Stimulated activated CD4-positive, alpha-beta T cell treated with anti-CD3 and anti-CD28 coated beads, Interleukin-1b, Interleukin-23, amount 100 ng/mL, for 1 hour (primary cell): ENCODE measurements at places on chromosomes 1 and 21.

DNA sequence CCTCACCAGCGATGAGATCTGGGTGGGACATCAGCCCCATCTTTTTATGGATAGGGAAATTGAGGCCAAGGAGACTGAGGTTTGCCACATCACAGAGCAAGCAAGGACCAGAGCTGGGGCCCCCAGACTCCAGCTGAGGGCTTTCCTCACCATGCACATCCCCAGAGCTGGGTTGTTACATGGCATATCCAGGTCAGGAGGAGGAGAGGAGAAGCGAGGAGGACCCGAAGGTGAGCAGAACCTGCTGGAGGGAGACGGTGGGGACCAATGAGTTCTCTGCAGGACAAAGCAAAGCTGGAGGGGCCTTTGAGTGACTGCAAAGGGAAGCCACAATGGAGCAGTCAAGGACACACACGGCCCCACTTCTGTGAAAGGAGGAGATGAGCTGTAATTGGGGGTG, 255.5 kb upstream of the CSF3R start:
- no peak for DNase-seq

GRCh38 chr1:27481994-27482620, 7.9 kb downstream of the WASF2 start:
- DNase-seq = no peak

GRCh38 chr1:223227486-223228196, 84.6 kb upstream of the TLR5 start:
- DNase-seq = no peak

DNA sequence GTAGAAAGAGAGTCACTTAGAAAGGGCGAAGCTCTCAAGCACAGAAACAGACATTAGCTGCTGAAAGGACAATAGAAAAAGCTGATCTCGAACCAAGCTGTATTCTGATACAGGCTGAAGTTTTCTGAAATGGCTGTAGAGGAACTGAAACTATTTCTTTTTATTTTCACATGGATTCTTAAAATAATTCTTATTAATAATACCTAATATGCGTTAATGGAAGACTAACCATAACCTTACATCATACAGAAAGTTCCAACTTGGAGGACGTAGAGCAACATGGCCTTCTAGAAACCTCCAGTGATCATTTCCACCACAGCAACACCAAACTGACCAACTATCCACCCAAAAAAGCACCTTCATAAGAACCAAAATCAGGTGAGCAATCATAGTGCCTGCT, 52.8 kb upstream of the ACADM start:
- DNase-seq = no peak

- no peak for DNase-seq
Measured at GRCh38 chr1:61300899-61301298, 218.5 kb downstream of the NFIA start.

DNA sequence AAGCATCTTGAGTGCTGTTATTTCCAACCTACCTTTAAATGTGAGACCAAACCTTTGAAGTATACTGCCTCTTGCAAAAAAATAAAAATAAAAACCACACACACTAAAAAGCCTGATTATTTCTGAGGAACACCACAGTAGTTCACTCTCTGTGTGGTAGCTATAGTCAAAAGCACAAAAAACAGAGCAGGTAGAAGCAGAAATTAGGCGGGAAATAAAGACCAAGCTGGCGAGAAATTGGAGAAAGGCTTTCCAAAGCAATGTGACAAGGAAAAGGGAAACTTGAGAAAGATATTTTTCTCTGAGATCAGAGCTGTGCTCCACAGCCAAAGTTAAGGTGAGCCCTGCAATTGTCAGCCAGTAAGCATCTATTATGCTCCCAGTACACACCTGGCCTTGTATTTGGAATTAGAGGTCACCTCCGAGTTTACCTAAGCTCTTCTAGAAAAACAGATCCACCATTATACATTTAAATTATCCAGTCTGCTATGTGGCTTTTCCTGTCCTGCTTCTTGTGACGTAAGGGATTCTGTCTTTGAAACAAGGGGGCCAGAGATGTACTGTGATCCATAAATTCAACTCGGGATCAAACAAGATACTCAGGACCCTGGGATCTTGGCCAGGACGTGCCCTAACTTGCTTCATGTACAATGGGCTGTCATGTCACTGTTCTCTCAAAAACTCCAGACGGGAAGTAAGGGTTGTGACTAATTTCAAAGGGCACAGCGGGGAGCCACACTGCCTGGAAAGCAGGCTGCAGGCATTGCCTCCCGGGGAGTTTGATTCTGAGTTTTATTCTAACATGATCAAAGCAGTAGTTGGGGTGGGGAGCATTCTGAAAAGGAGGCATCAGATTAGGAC, 39.8 kb upstream of the RAB4A start:
- no peak for DNase-seq

GRCh38 chr1:114035304-114035700, 56.0 kb downstream of the OLFML3 start:
- no peak for DNase-seq

GRCh38 chr1:95974586-95974985, 740.6 kb downstream of the RWDD3 start:
- DNase-seq = no peak

DNA sequence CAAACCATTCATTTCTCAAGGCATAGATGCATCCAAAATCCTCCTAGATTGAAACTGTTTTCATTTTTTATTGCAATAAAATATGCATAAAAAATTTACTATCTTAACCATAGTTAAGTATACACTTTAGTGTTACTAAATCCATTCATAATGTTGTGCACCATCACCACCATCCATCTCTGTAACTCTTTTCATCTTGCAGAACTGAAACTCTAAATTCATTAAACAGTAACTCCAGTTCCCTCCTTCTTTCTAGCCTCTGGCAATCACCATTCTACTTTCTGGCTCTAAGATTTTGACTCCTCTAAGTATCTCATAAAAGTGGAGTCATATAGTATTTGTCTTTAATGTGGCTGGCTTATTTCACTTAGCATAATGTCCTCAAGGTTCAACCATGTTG, 236.8 kb downstream of the SMYD3 start:
- no peak for DNase-seq

GRCh38 chr1:116485976-116486375, 84.8 kb downstream of the CD58 start:
- no peak for DNase-seq

DNA sequence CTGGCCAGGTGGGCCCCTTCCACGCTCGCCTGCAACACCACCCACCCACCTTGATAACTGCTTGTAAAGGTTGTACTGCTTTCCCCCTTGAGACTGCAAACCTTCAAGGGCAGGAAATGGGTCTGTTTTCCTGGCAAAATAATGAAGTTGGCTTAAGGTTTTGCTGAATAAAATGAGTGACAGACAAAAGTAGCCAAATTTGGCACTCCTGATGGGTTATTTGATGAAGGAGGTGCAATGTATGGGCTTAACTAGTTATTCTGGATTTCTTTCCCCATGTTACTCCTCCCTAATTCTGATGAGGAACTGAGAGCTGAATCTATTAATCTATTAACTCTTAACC, 14.6 kb upstream of the HLCS start:
- no peak for DNase-seq

DNA sequence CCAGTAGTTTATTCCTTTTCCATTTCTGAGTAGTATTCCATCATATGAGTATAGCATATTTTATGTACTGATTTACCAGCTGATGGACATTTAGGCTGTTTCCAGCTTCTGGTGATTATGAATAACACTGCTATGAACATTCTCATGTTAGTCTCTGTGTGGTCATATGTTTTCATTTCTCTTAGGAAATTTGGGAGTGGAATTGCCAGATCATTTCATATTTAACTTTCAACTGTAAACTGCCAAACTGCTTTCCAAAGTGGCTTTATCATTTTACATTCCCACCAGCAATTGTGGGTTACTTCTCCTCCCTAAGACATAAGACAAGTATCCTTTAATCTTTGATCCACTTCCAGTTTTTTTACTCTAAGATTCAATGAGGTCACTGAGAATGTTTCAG, 85.7 kb upstream of the RALGPS2 start:
- no peak for DNase-seq

DNA sequence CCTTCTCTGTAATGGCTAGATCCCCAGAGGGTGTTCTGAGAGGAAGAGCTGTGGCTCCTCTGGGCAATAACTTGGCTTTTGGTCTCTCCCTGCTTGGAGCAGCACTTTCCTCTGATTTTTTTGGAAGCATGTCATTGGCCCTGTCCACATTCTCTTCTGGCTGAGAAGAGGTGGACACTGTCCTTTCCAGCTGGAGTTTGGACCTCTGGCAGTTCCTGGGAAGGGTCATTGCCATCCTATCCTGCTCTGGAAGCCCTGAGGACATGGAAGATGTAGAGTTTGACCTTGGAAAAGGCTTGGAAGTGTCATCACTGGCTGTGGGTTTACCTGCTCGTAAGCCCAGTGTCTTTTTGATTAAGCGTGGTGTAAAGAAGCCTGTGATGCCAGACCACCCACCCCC, 26.8 kb downstream of the TOR3A start:
- no peak for DNase-seq

DNA sequence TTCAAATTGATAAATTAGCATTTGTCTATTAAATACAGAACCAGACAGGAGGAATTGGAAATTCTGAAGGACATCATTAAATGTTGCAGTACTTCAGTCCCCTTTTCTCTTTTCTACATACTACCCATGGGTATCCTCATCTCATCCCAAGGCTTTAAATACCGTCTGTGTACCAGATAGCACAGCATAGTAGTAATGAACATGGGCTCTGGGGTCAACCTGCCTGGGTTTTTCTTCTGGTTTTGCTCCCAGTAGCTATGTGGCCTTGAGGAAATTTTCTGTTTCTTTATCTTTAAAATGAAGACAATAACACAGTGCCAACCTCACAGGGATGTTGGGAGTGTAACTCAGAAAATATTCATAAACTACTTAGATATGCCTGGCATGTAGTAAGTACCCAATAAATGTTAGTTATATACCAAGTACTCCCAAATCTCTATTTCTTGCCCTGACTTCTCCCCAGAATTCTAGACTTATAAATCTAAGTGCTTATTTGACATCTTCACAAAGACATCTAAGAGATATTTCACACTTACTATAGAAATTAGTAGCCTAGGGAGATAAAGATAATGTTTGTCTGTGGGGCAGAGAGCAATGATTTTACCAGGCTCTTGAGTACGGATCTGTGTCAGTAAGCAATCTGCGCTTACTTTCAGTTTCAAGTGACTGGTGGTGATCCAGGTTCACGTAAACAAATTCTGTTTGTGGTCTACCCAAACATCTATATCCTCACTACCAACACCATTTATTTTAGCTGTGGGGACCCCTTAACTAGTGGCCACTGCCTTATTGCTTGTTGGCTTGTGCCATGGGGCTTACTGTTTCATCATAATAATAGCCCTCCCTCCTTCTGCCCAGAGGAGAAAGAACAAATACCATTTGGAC, 37.3 kb downstream of the VANGL2 start:
- no peak for DNase-seq

DNA sequence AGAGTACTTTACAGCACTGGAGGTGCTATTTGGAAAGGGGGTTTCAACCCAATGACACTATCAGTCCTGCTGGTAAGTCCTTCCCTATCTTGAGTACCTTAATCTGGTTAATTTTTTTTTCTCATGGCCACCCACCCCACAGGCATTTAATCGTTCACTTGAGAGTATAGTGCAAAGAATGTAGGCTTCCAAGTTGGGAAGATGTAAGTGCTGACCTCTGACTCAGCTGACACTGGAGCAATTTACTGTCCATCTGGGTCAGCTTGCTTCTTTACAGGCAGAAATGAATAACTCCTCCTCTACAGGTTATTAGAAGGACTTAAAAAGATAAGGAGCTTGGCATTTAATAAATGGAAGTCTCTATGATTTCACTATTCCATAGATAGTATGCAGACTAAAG, 89.6 kb downstream of the AK5 start:
- no peak for DNase-seq

DNA sequence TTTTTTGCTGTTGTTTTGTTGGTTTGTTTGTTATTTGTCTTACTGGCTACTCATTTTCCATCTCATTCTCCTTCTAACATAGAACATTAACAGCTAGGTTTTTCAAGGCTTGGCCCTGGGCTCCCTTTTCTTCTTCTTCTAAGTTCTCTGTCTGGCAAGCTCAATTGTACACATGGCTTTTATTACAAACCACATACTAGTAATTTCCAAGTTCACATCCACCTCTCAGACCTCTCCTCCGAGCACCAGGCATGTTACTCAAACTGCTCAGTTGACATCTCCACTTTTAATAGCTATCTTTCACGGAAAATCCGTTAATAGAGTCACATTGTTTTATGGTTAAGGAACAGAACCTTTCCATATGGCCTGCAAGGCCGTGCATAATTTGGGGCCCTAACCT, 736.9 kb upstream of the ADAMTS5 start:
- DNase-seq = no peak

- DNase-seq = no peak
Measured at GRCh38 chr1:218887141-218887925, 286.3 kb upstream of the LYPLAL1 start.

DNA sequence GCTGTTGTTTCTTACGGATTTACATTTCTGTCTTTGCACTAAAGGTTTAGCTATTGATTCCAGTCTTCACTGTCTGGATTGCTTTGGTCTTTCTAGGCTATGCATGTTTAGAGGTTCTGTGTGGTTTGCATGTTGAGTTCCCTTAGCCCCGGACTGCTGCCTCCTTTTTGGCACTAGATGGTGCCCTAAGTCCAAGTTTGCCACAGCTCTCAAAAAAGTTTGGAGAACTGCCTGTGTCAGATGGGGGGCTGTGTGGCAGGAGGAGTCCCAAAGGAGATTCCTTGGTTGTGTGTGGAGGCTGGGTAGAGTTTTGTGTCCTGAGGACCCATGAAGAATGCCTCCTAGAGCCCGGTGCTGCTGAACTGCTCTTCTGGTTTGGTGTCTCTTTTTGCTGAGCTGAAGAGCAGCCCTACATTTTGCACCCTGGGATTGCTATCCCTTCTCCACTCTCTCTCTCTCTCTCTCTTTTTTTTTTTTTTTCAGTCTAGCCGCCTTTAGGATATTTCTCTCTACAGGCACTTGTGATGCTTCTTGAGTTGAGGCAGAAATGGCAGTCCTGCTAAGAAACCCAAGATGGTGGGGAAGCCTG, 74.4 kb downstream of the PTGS2 start:
- no peak for DNase-seq

DNA sequence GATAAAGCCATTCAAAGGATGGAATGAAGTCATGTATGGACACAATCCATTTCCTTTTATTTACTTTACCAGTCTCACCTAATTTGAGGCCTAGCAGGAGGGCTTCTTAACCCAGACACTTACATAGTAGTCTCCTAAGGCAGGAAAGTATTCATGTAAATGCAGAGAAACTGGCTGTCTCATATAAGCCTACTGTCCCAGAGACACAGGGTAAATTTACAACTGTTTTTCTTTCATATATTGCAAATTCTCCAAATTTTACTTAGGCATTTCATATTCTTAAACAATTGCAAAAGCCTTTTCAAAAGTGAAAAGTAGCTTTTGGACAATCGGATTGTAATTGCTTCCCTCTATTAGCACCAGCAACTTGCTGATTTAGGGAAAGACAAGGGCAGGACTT, 29.9 kb downstream of the SPAG17 start:
- DNase-seq = no peak

DNA sequence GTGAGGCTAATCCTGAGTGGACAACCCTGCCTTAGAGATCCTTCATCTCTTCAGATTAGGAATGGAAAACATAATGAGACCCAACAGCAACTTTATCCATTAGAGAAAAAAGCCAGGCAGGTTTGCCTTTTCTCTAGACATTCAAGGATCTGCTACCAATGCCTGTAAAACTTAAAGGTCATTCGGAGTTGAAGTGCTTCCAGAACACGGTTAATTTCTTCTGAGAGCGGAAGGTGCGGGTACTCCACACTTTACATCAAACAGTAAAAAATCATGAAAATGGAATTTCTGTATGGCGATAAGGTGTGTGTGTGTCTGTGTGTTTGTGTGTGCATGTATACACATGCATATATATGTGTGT, 65.2 kb upstream of the PRKACB start:
- no peak for DNase-seq

GRCh38 chr1:172398970-172399755, 21.3 kb upstream of the C1orf105 start:
- DNase-seq = no peak
